ENCODE measurements at places on chromosomes 3 and 15.

DNA sequence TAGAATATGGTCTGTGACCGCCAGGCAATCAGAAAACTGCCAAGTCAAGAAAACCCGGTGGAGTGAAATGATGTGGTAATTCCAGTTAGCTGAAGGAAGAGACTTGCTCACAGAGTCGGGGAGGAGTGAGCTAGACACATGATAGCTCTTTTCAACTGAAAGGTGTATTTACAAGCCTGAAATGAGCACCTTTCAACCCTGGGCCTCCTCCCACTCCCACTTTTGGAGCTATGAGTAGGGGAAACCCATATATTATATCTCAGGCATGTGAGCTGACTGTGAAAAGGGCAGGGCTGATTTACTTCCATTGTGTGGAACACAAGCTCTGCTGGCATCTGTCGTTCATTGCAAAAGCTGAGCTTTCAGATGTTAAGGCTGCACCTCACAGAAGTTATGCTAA lies 960.2 kb downstream of the TUSC7 start:
- no peak for DNase-seq

DNA sequence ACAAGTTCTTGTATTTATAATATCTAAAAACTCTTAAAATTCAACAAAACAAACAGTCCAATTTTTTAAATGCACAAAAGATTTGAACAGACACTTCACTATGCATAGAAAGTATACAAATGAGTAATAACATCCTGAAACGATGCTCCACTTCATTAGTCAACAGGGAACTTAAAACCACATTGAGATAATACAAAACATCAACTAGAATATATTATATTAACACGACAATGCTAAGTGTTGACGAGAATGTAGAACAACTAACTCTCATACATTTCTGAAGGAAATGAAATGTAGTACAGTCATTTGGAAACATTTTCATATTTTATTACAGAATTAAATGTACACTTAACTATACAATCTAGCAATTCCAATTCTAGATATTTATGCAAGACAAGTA lies 93.4 kb downstream of the IGSF11 start:
- DNase-seq: no peak

GRCh38 chr15:74523982-74524381 lies 17.0 kb upstream of the ARID3B start:
- peak; percentile 37 for DNase-seq

DNA sequence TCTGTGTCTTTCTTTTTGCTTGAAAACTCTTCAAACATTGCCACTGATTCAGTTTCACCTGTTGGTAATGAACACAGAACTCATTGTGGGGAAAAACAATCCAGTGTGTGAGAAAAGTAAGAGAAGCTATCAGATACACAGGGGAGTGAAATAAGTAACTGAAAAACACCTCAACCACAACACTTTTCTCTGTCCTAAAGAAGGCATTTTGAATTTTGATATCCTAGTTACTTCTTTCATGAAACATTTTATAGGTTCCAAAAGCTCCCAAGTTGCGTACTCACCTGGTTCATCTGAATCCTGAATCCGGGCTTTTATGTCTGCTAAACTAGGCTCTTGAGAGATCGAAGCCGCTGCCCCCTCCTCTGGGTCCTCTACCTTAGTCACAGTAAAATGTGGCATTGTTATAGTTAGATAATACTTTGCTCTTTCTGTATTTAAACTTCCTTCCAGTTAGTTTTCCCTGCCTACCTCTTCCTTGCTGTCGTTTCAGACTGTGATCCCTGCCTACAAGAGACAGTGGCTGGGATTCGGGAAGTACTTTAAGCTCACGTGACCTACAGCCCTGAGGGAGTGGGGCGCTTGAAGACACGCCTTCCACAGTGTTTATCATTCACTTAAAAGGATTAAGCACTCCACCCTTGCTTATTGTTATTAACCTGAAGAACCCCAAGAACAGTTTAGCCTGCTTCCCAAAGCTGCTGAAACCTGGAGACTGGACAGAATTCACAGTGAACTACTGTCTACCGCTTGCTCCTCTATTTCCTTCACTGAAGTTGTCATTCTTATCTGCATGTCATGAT lies 19.1 kb downstream of the SLC12A6 start:
- peak; percentile 28 for DNase-seq

- no peak for DNase-seq
Observed at GRCh38 chr3:164341086-164341485, 737.2 kb downstream of the SI start.

GRCh38 chr3:32492684-32493436 lies 9.8 kb downstream of the CMTM6 start:
- no peak for DNase-seq

- no peak for DNase-seq
Observed at GRCh38 chr3:50602595-50603191, 8.9 kb downstream of the CISH start.

- DNase-seq: no peak
Observed at GRCh38 chr3:54985856-54986255, 58.0 kb upstream of the LRTM1 start.

GRCh38 chr3:173921732-173922131 lies 524.2 kb downstream of the NLGN1 start:
- no peak for DNase-seq

- no peak for DNase-seq
Observed at GRCh38 chr3:38811822-38812221, 4.2 kb downstream of the SCN10A start.

DNA sequence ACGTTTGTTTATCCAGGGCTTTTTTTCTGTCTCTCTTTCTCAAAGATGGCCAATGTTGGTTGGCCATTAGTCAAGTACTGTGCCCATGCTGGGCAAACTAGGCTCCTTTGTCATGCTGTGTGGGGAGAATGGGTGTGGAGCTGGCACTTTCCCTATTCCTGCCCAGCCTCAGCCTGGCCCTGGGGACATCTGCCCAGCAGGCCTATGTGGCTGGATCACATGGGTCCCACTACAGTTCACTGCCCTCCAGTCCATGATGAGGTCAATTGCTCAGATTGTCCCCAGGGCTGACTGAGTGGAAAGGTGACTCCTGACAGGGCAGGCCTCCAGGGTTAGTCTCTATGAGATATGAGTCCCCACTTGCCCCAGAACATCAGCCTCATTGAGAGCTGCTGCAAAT lies 54.4 kb upstream of the HERC1 start:
- DNase-seq: no peak

DNA sequence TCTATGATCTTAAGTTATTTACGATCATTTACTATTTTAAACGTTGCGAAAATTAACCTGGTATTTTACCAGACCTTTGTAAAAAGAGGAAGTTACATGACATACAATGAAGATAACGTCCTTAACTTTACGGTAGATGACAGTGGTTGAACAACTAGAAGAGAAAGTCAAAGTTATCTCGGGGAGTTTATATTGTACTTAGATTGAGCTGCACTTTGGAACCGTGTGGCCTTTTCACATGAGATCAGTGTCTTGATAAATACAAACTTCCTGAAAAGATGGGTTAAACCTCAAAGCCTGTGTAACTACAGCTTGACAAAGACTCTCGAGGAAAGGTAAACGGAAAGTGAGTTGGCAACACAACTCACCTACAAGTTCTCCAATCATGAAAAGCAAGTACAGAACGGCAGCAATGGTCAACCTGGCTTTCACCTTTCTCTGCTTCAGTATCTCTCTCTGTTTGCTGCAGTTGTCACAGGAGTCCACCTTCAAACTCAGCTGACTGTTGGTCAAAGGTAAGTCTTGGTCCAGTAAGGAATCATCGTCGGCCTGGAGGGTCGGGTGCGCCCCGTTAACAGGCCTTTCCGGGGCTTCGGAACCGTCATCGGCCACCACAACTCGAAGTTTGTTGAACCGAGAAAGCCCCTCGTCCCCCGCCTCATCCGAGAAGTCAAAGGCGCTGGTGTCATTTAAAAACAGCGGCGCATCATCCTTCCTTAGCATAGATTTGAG lies 793 bp downstream of the SLC30A4 start:
- DNase-seq: no peak

DNA sequence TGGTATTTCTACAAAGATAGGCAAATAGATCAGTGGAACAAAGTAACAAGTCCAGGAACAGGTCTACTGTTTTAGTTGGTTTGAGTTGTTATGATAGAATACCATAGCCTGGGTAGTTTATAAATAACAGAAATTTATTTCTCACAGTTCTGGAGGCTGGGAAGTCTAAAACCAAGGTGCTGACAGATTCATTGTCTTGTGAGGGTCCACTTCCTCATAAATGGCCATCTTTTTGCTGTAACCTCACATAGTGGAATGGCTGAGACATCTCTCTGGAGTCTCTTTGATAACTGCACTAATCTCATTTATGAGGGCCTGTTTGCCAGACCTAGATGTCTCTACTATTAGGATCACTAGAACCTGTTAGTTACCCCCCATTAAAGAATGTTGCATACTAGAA lies 152.3 kb upstream of the MYRIP start:
- DNase-seq: no peak

- no peak for DNase-seq
Observed at GRCh38 chr3:11995120-11995519, 9.1 kb upstream of the SYN2 start.

DNA sequence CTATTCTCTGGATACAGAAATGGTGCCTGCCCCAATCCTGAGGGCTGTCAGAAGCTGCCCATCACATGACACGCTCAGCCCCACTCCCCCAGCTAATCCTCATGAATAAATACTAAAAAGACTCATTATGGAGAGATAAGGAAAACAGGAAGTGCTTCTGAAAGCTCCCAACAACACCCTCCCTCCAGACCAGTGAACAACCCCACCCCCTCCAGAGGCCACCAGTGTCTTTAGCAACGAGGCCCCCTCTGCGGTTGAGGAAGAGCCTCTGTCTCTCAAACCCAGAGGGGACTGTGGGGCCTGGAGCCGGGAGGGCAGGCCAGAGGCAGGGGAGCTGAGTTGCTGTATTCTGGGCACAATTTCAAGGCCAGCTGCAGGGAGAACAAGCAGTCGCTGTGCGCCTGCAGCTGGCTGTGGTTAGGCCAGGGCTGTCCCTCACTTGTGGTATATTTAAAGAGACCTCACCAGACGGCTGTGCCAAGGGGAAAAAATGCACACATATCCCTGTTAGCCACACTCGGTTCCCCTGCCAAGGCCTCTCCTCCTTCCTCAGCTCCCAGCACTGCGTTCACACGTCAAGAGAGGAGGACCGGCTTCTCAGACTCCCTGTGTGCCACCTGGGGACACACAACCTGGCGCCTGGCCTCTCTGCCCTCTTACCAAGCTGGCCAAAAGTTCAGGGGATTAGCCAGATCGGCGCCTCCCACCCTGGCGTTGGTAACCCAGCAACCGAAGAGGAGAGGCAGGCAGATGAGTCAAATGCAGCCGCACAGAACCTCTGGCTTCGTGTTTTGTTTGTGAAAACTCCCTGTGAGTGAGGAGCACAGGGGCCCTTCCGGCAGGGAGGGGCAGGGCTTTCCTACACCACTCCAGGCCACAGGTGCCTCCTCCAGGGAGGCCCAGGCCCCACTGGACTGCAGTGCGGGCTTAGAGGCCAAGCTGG lies 101.2 kb upstream of the ETV5 start:
- DNase-seq: no peak

GRCh38 chr15:40921949-40922607 lies 7.1 kb upstream of the DLL4 start:
- no peak for DNase-seq

DNA sequence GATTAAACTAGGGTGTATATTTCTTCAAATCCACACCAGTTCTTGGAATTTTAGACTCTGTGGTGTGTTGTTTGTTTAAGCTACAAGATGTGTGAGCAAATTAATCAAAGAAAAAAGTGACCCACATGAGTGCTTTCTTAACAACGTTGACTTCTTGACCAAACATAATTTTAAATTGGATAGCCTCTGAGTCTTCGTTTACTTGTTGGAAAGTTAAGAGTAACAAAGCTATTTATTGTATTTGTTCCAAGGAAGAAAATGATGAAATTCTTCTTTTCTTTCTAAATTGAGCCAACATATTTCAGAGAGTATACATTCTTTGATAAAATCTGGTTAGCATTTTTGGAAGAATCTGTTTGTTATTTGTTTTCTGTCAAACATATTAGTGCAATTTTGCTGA lies 99.9 kb upstream of the IGSF10 start:
- no peak for DNase-seq

- no peak for DNase-seq
Observed at GRCh38 chr3:187610981-187611511, 59.1 kb downstream of the SST start.

- no peak for DNase-seq
Observed at GRCh38 chr3:14933820-14934425, 13.5 kb upstream of the NR2C2 start.

GRCh38 chr3:55180936-55181535 lies 253.2 kb upstream of the LRTM1 start:
- DNase-seq: no peak

- DNase-seq: peak; percentile 4
Observed at GRCh38 chr3:66722675-66723074, 221.9 kb upstream of the LRIG1 start.

GRCh38 chr15:68871507-68871906 lies 50.8 kb upstream of the ANP32A start:
- DNase-seq: no peak

DNA sequence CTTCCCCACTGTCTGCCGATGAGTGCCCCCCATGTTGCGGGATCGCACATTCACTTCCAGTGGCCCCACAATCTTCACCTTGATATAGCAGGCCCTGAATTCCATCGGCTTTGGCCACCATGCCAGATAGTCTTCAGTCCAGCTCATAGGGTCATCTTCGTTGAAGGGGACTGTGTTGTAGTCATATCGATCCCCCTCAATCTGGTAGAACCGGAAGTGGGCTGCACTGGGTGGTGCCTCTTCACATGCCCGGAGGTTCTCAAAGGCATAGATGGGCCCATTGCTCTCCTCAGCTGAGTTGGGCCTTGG lies 12.1 kb upstream of the CLPX start:
- no peak for DNase-seq

DNA sequence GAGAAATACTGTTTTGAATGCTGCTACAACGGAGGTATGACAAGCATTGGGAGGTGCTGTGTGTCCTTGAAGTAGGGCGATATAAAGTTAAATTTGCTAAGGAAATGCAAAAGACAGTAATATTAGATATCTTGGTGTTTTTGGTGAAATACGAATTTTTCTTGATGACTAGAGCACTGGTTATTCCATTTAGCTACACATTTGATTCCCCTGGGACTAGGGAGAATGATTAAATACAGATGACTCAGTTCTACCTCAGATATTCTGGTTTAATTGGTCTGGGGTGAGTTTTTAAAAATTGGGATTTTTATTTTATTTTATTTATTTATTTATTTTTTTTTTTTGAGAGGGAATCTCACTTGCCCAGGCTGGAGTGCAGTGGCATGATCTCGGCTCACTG lies 18.7 kb upstream of the GADL1 start:
- no peak for DNase-seq

DNA sequence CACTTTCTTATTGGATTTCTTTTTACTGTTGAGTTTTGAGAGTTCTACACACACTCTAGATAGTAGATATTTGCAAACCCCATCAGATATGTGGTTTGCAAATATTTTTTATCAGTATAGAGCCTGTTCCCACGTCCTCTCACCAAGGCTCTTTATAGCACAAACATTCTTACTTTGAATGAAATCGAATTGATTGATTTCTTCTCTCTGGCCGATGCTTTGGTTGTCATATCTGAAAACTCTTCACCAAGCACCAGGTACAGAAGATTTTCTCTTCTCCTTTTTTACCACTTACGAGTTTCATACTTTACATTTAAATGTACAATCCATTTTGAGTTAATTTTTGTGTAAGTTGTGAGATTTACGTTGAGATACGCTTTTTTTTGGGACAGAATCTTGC lies 163.4 kb downstream of the PTPRG start:
- no peak for DNase-seq

GRCh38 chr15:101444015-101444414 lies 45.5 kb downstream of the PCSK6 start:
- no peak for DNase-seq
